T-cell (primary cell): ENCODE measurements at places on chromosomes 12 and 14. TPM values are rescaled to one million over a fixed set of nuclear protein-coding genes. Genes with fewer than 3 reads are reported as not detected.

The PMCH gene
- total RNA-seq: not detected

The SBNO1 gene
- total RNA-seq: 40.9 TPM

The GLIPR1L1 gene
- not detected for total RNA-seq

The RND1 gene
- 10.5 TPM for total RNA-seq

The GUCY2C gene
- not detected for total RNA-seq

The SELPLG gene
- 111 TPM for total RNA-seq

The MDP1 gene
- 12.1 TPM for total RNA-seq

- H3K4me3 ChIP-seq: peak within 1 kb of the TSS; percentile 66
- H3K27ac ChIP-seq: no peak within 1 kb of the TSS
- peaks cover 13% of the 10 kb centered on the region for H3K27me3 ChIP-seq
- H3K4me1 ChIP-seq: peaks cover 14% of the 10 kb centered on the region
- no peak for DNase-seq
- no peaks in the 10 kb centered on the region for H3K36me3 ChIP-seq
These were observed at the start of gene RTN1 for GRCh38 chr14:59870277-59871165. TSS of gene RTN1 (minus strand) at chr14:59870776. CDS start at chr14:59870630, 146 bp downstream.

- no peak for DNase-seq
- H3K4me3 ChIP-seq: no peak overlapping the region
These were observed 8.1 kb downstream of the OR10G2 start for GRCh38 chr14:21626491-21627230.

DNA sequence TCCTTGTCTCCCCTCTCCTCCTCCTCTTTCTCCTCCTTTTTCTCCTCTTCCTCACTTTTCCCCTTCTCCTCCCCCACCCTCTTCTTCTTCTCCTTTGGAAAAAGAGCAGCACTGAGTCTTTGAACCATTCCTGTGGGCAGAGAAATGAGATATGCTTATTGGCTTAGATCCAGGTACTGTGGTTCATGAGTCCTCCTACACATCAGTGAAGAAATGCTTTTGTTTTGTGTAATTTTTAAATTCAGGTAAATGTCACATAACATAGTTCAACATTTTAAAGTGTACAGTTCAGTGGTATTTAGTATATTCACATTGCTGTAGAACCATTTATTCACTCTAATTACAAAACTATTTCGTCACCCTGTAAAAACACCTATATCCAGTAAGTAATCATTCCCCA is 402.1 kb downstream of the AACS start:
- no peak for DNase-seq
- H3K4me1 ChIP-seq: no peaks in the 10 kb centered on the region
- H3K27me3 ChIP-seq: no peaks in the 10 kb centered on the region
- H3K36me3 ChIP-seq: no peaks in the 10 kb centered on the region
- H3K4me3 ChIP-seq: no peak overlapping the region

DNA sequence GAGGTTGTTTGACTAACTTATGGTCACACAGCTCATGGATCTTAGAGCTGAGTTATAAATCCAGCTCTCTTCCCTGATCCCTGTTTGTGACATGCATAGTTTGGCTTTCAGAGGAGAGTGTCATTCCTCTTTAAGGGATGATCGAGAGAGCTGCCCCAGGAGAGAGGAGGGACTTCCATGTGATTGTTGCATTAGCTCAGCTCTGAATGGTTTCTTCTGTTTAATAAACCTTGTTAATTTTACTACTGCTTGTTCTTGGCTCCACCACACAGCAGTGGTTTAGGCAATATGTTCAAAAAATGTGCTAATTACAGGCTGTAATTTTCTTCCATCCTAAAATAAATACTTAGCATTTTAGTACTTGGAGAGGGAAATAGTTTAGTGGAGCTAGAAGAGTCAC is 152.5 kb downstream of the C12orf75 start:
- H3K4me3 ChIP-seq: no peak overlapping the region
- no peaks in the 10 kb centered on the region for H3K4me1 ChIP-seq
- H3K27ac ChIP-seq: no peak overlapping the region
- no peak for DNase-seq

DNA sequence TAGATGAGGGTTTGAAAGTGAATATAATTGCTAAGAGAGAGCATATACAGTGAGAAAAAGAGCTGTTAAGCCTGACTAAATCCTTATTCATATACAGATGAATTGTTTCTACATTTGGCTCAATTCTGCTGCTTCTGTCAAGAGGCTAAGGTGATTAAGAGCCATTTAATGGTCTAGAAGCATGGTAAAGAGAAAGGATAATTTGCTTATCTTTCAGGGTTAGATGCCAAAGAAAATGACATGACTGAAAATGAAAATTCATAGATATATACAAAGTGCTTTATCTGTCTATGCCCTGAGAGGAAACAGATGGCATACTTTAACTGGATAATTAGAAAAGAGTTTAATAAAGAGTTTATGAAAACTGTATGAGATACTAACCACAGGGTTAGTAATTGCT is 834.9 kb downstream of the SLC6A15 start:
- no peak for DNase-seq
- no peaks in the 10 kb centered on the region for H3K4me1 ChIP-seq
- H3K27me3 ChIP-seq: no peaks in the 10 kb centered on the region
- no peak overlapping the region for H3K4me3 ChIP-seq

- H3K4me1 ChIP-seq: peaks cover 5% of the 10 kb centered on the region
- no peak overlapping the region for H3K27ac ChIP-seq
- H3K36me3 ChIP-seq: no peaks in the 10 kb centered on the region
- no peak overlapping the region for H3K4me3 ChIP-seq
- DNase-seq: no peak
These were observed 20.5 kb upstream of the TESC start for GRCh38 chr12:117119592-117120198.

GRCh38 chr14:23827100-23827892 is 126.3 kb upstream of the DHRS4 start:
- H3K4me3 ChIP-seq: no peak overlapping the region
- H3K27ac ChIP-seq: no peak overlapping the region
- DNase-seq: no peak
- H3K4me1 ChIP-seq: no peaks in the 10 kb centered on the region
- H3K27me3 ChIP-seq: peaks cover 22% of the 10 kb centered on the region

- H3K4me1 ChIP-seq: peaks cover 12% of the 10 kb centered on the region
- H3K27ac ChIP-seq: no peak overlapping the region
- H3K4me3 ChIP-seq: no peak overlapping the region
- H3K36me3 ChIP-seq: no peaks in the 10 kb centered on the region
- no peaks in the 10 kb centered on the region for H3K27me3 ChIP-seq
These were observed 193.0 kb upstream of the BTG1 start for GRCh38 chr12:92338671-92339070.

GRCh38 chr12:83010169-83010804 is 323.6 kb downstream of the TMTC2 start:
- no peaks in the 10 kb centered on the region for H3K36me3 ChIP-seq
- no peak overlapping the region for H3K4me3 ChIP-seq

GRCh38 chr12:104656921-104657320 is 200.2 kb downstream of the CHST11 start:
- no peak for DNase-seq
- no peaks in the 10 kb centered on the region for H3K27me3 ChIP-seq
- H3K4me3 ChIP-seq: no peak overlapping the region
- H3K27ac ChIP-seq: no peak overlapping the region
- H3K36me3 ChIP-seq: no peaks in the 10 kb centered on the region

DNA sequence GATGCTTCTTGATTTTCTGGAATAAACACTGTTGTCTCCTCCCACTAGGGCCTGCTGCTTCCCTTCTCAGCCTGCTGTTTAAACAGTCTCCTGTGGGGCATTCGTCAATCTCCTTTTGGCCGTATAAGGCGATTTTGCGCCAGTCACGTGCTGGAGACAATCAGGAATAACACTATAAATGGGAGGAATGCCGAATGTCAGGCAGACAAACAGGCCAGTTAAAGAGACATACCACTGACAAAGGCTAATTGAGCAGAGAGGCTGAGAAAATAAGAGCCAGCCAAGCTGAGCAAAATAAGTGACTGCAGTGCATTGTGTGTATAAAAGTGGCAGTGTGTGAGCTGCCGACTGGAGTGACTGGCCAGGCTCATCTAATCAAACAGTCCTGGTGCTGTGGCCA is 23.3 kb downstream of the DMAC2L start:
- H3K27ac ChIP-seq: no peak overlapping the region
- no peak overlapping the region for H3K4me3 ChIP-seq
- DNase-seq: no peak

- no peaks in the 10 kb centered on the region for H3K4me1 ChIP-seq
- no peak for DNase-seq
- H3K4me3 ChIP-seq: no peak overlapping the region
- H3K27ac ChIP-seq: no peak overlapping the region
These were observed 397.9 kb upstream of the ATP2B1 start for GRCh38 chr12:90106568-90106967.

DNA sequence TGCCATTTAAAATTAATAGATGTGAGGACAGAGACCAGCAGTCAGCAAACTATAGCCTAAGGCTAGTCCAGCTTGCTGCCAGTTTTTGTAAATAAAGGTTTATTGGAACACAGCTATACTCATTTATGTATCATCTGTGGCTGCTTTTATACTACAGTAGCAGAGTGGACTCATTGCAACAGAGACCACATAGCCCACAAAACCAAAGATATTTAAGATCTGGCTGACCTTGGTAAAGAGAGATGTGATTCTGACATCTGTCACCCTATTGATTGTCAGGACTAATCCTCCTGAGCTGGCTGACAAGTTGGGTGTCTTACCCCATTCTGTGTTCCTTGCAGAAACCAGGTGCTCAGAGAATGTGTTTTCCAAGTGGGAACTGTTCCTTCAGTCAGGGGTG is 99.9 kb downstream of the BEGAIN start:
- no peak overlapping the region for H3K4me3 ChIP-seq
- no peaks in the 10 kb centered on the region for H3K27me3 ChIP-seq
- H3K27ac ChIP-seq: no peak overlapping the region
- H3K36me3 ChIP-seq: peaks cover 6% of the 10 kb centered on the region
- no peak for DNase-seq
- H3K4me1 ChIP-seq: peaks cover 2% of the 10 kb centered on the region

DNA sequence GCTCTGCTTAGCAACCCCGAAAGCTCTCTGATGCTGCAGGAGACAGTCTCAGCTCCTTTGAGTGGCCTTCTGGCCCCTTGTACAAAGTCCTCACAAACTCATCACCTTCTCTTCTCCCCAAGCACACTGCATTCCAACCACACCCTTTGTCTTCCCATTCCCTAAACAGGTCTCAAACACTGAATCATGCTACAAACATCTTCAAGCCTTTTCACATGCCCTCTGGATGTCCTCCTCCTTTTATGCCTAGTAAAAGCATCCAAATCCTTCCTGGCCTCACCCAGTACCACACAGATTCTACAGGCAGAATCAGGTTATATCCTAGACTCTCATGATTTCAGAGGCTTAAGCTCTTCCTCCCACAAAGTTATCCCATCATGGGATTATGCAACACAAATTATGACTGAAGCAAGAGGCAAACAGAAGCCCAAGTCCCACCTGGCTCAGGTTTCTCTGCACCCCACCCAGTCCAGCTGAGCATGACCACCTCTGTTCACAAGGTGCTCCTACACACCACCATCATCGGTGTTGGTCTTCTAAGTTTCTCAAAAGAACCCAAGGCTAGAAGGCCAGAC is 61.4 kb upstream of the PCED1B start:
- H3K36me3 ChIP-seq: no peaks in the 10 kb centered on the region
- H3K27ac ChIP-seq: no peak overlapping the region
- H3K4me3 ChIP-seq: no peak overlapping the region
- no peak for DNase-seq

DNA sequence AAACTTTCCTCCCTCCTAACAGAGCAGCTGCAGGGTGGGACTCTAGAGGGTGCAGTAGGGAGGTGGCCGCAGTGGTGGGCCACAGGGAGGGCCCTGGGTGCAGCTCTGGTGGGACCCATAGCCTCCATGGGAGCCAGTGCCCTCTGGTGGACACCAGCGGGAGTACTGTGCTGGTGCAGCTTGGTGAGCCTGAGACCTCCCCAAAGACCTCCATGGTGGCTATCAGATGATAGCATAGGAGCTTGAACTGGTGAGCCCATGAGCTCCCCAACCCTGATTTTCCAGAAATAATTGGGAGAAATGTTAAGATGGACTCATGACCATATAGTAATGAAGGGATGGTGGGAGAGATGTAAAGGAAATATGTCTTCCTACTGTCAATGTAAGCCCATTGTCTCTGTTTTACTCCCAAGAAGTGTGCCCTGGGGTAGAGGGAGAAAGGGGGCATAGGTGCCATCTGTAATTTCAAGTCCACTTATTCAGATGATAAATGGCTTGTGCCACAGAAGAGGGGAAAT is 98.7 kb downstream of the GAS2L3 start:
- H3K27me3 ChIP-seq: no peaks in the 10 kb centered on the region
- H3K4me1 ChIP-seq: no peaks in the 10 kb centered on the region
- H3K4me3 ChIP-seq: no peak overlapping the region
- no peak for DNase-seq
- H3K27ac ChIP-seq: no peak overlapping the region
- H3K36me3 ChIP-seq: no peaks in the 10 kb centered on the region

DNA sequence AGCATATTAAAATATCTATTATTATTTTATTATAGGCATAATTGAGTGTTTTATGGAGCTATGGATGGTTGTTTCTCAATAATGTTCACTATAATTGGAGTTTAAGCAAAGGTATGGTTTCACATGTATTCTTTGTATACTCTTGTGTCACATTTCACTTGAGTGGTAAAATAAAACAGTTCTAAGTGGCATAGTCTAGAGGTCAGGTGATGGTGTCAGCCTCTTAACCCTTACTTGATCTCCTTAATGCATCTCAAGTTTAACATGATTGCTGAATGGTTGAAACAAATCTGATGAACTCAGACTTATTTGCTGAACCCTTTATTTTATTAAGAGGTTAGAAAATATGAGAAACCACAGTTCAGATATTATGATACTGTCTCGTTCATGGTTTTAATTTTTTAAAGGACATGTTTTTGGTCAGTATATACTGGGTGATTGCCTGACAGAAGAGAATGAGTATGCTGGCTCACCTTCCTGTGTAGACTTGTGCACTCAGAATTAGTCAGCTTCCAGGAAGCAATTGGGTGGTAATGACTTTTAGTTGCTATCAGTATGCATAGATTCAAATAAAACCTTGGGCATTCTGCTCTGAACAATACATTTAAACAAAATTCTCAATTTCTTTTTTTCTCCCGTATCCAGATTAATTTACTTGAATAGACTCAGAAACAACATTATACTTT is 464.6 kb downstream of the PCNX1 start:
- H3K4me3 ChIP-seq: no peak overlapping the region
- H3K36me3 ChIP-seq: no peaks in the 10 kb centered on the region
- H3K27me3 ChIP-seq: no peaks in the 10 kb centered on the region
- DNase-seq: no peak
- no peak overlapping the region for H3K27ac ChIP-seq
- no peaks in the 10 kb centered on the region for H3K4me1 ChIP-seq
